ENCODE measurements at places on chromosomes 13 and 19.
A peak's percentile ranks its signal among the peaks of the same experiment; 100 is the strongest.

DNA sequence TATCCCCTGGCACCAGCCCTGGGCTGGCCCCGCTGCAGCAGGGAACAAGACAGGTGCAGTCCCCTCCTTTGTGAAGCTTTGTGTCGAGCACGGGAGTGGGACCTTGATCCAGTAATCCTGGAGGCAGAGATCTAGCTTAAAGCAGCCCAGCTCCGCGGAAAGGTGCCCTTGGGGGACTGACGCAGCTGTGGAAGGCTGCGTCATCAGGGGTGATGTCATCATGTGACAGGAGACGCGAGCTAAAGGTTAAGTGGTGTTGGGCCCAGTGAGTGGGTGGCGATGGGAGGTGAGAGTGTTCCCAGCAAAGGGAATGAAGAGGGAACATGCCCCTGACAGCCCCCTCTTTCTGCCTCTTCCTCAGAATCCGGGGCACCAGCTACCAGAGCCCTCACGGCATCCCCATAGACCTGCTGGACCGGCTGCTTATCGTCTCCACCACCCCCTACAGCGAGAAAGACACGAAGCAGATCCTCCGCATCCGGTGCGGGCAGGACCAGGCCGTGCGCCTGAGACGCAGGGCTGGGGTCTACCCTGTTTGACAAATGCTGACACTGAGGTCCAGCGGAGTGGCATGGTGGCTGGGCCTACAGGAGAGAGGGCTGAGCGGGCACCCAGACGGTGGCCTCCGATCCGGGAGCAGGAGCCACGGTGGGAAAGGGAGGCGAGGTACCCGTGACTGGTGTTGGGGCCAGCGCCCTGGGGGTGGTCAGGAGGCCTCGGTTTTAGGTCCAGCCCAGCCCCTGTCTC is 2.6 kb downstream of the LHB start:
- DNase-seq = no peak

DNA sequence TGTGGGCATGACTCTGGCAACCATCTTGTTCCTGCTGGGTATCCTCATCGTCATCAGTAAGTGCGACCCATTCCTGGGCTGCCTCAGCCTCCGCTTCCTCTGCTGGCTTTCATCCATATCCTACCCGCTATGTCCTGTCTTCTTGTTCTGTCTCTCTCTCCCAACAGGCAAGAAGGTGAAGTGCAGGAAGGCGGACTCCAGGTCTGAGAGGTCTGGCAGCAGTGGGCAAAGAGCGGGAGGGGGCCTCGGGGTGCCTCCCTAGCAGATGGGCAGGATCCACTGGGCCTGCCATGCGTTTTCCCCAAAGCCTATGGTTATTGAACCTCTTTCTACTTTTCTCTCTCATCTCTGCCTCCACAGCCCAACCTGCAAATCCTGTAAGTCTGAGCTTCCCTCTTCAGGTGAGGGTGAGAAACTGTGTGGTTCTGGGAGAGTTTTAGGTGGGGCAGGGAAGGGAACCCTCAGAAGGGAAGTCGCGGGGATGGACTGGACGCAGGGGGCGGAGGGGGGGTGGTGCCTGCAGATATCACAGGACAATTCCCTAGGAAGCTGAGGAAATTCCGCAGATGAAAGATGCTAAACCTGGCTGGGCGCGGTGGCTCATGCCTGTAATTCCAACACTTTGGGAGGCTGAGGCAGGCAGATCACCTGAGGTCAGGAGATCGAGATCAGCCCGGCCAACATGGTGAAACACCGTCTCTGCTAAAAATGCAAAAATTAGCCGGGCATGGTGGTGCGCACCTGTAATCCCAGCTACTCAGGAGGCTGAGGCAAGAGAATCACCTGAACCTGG is 3.1 kb upstream of the FXYD5 start:
- no peak for DNase-seq

GRCh38 chr13:30863231-30863630 is 42.8 kb upstream of the MEDAG start:
- DNase-seq = no peak

DNA sequence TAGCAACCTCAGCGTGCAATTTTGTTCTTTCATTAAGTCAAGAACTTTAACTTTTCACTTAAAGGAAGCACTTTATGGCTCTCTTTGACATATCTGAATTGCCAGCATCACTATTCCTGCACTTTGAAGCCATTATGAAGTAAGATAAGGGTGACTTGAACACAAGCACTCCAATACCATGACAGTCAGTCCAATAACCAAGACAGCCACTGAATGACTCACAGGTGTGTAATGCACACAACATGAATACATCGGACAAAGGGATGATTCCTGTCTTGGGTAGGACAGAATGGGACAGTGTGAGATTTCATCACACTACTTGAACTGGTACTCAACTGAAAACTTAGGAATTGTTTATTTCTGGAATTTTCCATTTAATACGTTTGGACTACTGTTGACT is 233.7 kb upstream of the IPO5 start:
- no peak for DNase-seq

- peak; percentile 11 for DNase-seq
These were observed 5.9 kb downstream of the CEACAM19 start for GRCh38 chr19:44677019-44677811.

GRCh38 chr13:110965038-110965754 is 50.3 kb upstream of the ANKRD10 start:
- no peak for DNase-seq

DNA sequence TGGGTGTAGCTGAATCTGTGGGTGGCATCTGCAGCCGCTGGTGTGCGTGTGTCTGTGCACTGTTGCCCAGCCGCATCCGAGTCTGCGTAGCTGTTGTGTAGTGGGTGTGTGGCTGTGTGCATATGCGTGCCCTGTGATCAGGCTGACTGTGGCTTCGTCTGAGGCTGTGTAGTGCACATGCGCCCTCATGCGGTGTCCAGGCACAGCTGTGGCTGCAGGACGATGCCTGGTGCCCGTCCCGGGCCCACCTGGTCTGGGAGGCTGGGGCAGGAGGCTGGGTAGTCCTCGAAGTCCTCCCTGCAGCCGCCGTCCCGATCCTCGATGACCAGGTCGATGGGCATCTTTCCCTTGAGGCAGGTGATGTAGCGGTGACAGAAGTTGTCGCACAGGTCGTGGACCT is 4.9 kb downstream of the MEIS3 start:
- no peak for DNase-seq

GRCh38 chr19:43634068-43634467 is 5.6 kb downstream of the CADM4 start:
- no peak for DNase-seq

GRCh38 chr13:39530916-39531315 is 72.1 kb downstream of the LHFPL6 start:
- DNase-seq = no peak

GRCh38 chr13:23963947-23964346 is 66.6 kb upstream of the C1QTNF9B start:
- DNase-seq = no peak

- DNase-seq = no peak
These were observed 1.5 kb downstream of the LILRA5 start for GRCh38 chr19:54311486-54311885.

GRCh38 chr19:40143612-40144011 is 47.6 kb upstream of the MAP3K10 start:
- no peak for DNase-seq
